ENCODE measurements at places on chromosomes 3 and 15.

- no peak for DNase-seq
Observed at GRCh38 chr15:61415617-61416120, 186.6 kb upstream of the RORA start.

- DNase-seq = no peak
Observed at GRCh38 chr15:65914981-65915925, 46.0 kb downstream of the RAB11A start.

DNA sequence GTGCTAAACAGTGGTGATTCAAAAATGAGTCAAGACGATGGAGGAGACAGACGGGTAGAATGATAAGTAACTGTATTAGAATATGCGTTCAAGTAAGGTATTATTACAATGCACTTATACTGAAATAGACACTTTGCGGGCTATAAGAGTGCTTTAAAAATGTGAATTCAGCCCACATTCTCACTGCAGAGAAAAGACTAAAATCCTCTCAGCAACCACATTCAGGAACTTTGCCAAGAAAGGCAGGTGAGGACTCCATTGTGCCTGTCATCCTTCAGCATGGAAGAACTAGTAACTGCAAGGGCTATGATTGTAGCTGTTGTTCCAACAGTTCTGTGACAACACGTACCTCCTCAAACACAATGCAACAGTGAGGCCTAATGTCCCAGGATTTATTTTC is 272.0 kb downstream of the RORA start:
- peak; percentile 41 for DNase-seq

- DNase-seq = peak; percentile 61
Observed at GRCh38 chr15:40930430-40931299, 1.5 kb downstream of the DLL4 start.

GRCh38 chr3:16067837-16068471 is 106.5 kb upstream of the GALNT15 start:
- peak; percentile 29 for DNase-seq

DNA sequence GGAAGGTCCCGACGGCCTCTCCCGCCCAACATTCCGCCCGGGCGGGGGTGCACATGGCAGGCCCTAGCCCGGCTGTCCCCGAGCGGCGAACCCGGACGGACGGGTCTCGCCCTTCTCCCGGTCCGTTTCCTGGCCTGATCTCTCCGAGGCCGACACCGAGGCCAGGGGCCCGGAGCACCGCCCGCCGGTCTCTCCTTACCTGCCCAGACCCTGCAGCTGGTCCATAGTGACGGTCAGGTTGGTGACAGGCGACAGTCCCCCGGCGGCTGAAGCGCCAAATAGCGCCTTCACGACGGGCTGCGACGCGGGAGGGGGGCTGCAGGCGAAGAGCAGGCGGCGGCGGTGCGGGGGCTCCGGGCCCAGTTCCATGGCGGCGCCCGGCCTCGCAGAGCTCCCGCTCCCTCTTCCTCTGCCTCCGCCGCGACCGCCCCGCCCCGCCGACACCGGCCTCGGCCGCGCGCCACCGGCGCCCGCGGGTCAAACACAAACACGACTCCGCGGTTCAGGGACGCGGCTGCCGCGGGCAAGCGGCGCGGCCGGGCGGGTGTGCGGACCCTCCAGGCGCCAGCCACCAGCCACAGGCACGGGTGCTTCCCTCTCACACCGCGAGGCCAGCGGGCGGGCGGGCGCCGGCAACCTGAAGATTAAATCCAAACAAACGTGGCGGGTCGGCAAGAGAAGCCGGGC is 495 bp downstream of the CDC25A start:
- no peak for DNase-seq

DNA sequence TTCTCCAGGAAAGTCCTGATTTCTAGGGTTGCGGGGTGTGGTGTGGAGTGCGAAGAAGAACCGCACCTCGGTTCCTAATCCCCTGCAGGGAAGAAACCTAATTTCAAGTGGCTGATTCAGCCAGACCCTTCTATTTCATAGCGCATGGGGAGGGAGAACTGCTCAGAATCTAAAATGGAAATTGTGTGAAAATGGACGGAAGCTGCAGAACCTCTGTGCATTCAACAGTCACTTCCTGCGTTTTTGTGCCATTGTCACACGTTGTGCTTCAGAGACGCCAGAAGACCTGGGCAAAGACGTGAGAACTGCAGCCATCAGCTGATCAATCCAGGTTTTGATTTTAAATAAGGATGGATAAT is 1.2 kb downstream of the SIDT1 start:
- no peak for DNase-seq

GRCh38 chr15:86915811-86916331 is 836.2 kb downstream of the AGBL1 start:
- DNase-seq = peak; percentile 82

GRCh38 chr3:143001034-143001368 is 369 bp upstream of the U2SURP start:
- DNase-seq = no peak

DNA sequence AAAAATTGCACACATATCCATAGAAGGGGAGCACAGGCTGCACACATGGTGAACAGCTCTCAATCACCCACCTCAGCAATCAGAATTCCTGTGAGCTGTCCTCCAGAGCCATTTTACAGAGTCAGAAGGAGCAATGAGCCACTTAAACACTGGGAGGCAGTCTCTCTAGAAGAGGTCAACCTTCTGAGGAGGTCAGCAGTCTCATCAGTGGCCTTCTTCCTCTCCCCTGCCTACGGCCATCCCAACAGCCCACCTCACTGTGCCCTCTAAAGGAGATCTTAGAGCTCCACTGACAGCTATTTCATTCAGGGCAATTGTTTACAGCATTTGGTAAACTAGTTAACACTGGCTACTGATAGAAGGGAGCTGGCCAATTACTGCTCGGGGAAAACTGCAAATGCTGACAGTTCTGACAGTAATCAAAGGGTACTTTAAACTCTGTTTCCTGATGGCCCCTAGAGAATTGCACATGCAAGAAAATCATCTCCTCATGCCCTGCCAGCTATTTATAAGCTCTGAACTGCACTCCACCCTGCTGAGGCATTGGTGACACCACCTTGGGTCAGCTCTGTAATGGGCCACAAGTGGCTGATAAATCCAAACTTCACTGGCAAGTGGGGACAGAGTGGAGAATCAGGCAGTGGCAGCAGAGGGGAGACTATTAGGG is 42.1 kb upstream of the TSPAN3 start:
- DNase-seq = no peak

DNA sequence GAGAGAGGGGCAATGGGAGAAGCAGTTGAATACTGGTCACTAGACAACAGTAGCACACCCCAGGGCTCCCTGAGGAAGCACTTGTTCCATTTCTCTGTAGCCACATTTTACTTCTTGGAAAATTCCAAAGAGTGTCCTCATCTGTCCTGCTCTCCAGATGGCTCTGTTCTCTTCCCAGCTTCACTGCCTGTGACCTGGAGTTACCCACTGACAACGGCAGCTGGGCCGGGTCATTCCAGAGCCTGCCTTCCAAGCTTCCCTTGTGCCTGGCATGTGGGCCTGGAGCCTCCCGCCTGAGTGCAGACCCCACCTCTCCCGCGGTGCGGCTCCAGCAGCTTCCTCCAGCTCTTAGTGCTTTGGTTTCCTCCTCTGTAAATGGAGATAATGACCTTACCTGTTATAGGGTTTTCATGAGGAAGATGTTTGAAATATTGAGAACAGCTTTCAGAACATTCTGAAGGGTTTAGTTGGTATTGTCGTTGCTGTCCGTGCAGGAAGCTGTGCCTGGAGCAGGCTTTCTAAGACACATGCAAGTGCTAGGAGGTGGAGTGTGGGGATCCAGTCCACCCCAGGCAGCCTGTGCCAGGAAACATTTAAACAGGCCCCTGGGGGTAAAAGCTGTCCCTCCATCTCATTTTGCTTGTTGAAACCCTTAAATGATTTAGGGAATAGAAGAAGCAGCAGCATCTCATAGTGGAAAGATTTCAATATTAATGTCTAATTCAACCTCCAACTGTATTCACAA is 24.8 kb downstream of the EFCC1 start:
- no peak for DNase-seq

GRCh38 chr3:126961791-126962461 is 21.0 kb upstream of the PLXNA1 start:
- DNase-seq = no peak

Measured in astrocyte of the hippocampus (primary cell).